CD4-positive, alpha-beta T cell treated with Interleukin-1 beta for 1 hour (primary cell): ENCODE measurements at places on chromosomes 3 and 15.
A peak's percentile ranks its signal among the peaks of the same experiment; 100 is the strongest.

DNA sequence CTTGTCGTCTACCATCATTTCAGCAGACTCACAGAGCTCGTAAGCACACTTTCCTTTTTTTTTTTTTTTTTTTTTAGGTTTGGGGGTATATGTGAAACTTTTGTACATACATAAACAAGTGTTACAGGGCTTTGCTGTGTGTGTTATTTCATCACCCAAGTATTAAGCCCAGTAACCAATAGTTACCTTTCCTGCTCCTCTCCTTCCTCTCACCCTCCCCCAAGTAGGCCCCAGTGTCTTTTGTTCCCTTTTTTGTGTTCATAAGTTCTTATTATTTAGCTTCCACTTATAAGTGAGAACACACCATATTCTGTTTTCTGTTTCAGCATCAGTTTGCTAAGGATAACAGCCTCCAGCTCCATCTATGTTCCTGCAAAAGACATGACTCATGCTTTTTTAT, 746.8 kb downstream of the GRM7 start:
- DNase-seq, result peak; percentile 2

GRCh38 chr15:33022629-33023028, 171.9 kb downstream of the FMN1 start:
- DNase-seq, result no peak

- DNase-seq, result no peak
Observed at GRCh38 chr3:153399636-153400035, 237.6 kb downstream of the RAP2B start.

DNA sequence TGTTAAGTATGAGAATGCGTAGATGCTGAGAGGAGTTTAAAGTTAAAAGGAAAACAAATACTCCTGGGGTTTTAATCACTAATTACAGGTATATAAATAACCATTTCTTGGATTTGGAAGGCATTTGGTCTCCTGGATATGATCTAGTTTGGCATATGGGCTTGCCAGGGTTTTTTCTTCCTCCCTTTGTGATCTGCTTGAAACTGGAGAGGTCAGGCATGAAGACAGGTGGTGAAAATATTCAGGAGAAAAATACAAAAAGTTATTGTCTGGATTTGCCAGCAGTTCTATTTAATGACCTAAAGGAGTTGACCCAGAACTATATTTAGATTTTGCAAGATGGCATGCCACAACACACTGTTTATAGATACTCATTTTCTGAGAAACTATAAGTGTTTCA, 136.3 kb downstream of the DIPK2A start:
- no peak for DNase-seq

DNA sequence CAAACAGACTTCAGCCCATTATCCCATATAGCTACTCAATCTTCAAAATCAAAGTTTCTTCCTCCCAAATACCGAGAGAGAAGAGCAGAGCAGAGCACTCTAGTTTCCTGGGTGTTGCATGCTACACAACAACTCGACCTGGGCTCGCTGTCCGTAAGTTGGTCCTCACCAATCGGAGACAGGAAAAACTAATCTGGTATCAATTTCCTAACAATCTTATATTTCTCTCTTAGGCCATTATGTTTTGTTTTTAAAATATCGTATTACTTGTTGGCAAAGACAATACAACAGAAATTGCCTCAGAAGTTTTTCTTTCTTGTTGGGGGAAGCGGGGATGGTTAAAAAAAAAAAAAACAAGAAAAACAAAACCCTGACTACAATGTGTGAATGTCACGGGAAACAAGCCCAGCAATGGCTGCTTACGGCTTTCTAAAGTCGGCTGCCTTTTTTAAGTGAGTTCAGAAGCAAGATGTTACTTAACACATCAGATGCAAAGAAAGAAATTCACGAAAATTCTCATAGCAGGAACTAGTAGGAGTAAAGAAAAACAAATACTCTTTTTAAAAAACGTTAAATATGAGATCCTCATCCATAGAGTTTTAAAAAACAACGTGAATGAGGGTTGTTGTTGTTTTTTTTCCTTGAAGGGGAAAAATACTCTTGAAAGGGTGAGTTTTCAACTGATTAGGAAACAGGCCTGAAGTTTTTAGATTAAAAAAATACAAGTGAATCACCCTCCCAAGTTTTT, 1.9 kb downstream of the VGLL4 start:
- DNase-seq, result no peak

- no peak for DNase-seq
Observed at GRCh38 chr3:61855211-61855610, 293.8 kb downstream of the PTPRG start.

DNA sequence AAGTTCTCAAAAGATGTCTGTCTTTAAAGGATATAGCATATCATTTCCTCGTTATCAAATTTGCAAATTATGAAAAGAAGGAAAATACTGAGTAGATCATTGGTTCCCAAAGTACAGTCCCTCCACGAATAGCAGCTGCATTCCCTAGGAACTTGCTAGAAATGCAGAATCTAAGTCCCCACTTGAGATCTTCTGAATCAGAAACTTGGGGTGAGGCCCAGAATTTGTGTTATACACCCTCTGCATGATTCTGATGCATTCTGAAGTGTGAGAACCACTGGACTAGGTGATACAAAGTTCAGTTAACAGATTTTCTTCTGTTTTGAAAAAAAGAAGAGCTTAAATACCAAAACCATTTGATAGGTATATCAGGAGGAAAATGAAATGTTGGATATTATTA, 77.1 kb downstream of the SLC25A26 start:
- DNase-seq, result no peak

- DNase-seq, result no peak
Observed at GRCh38 chr15:31869686-31870307, 160.5 kb upstream of the CHRNA7 start.

- no peak for DNase-seq
Observed at GRCh38 chr3:80187981-80188380, 420.2 kb upstream of the ROBO1 start.

GRCh38 chr3:176174060-176174459, 1023.2 kb downstream of the TBL1XR1 start:
- DNase-seq, result no peak

GRCh38 chr15:101641894-101642293, 10.3 kb downstream of the TM2D3 start:
- DNase-seq, result peak; percentile 58

GRCh38 chr3:69012800-69013252, 658 bp downstream of the EOGT start:
- DNase-seq, result peak; percentile 28

GRCh38 chr3:63328365-63328764, 50.3 kb downstream of the SYNPR start:
- no peak for DNase-seq

DNA sequence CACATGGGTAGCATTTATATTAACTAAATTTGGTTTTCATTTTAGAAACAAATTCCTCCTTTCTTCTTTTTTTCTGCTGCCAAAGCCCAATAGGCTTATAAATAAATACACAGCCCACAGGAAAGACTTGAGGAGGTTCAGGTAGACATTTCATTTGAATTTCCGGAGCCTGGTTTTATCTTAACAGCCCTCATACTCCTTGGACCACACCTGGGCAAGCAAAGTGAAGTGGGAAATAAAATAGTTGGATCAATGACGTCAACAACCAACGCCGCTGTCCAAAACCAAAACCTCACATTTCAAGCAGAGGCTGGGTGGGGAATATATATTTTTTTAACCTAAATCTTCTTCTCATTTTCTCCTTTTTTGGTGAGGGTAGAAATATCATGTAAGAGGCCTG, 53.2 kb downstream of the RFTN1 start:
- no peak for DNase-seq

- no peak for DNase-seq
Observed at GRCh38 chr3:40613306-40613705, 88.5 kb downstream of the ZNF621 start.

GRCh38 chr15:27124287-27124871, 153.4 kb downstream of the GABRG3 start:
- no peak for DNase-seq

- no peak for DNase-seq
Observed at GRCh38 chr3:129527262-129527661, 1.2 kb upstream of the RHO start.

- no peak for DNase-seq
Observed at GRCh38 chr15:70375006-70375431, 277.3 kb upstream of the TLE3 start.
